HCT116 (cell line): ENCODE measurements at places on chromosomes 2 and 18.

GRCh38 chr18:75165926-75166325 is 43.0 kb downstream of the PTGR3 start:
- no peak overlapping the region for H3K27ac ChIP-seq
- no peak overlapping the region for H3K4me3 ChIP-seq
- peaks cover 10% of the 10 kb centered on the region; the same call in 1 of the 2 replicates for H3K4me1 ChIP-seq
- H3K27me3 ChIP-seq: no peaks in the 10 kb centered on the region
- no peak for DNase-seq

DNA sequence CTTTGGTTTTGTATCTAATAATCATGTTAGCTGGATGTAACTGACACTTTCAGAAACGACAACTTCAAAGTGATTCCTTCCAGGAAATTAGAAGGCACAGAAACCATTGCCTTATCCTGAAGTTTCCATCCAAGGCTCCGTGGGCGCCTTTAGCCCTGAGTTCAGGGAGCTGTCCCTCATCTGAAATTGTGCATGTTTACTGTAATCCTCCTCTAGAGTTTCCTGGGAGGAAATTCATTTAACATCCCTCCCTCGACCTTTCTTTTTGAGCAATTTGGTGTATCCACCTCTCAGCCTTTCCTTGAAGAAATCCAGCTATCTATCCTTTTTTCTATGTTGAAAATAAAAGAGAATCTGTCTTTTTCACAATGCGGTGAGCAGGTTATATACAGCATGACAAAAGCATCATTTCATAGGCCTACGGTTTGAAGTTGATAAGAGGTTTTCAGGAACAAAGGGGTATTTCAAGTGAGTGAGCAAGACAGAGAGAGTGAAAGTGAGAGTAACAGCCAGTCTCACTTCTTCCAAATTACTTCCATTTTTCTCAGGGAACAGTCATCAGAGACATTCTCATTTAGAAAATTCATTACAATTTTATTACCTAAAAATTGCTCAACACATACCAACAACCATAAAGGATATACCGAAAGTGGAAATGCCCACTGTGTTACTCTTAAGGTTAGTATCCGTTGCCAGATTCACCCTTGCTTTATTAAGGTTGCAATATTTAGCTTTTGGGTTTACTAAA is 167.3 kb downstream of the MREG start:
- H3K4me3 ChIP-seq: no peak overlapping the region
- no peak overlapping the region for H3K27ac ChIP-seq
- no peaks in the 10 kb centered on the region for H3K36me3 ChIP-seq
- no peaks in the 10 kb centered on the region for H3K27me3 ChIP-seq
- no peak for DNase-seq
- no peaks in the 10 kb centered on the region for H3K4me1 ChIP-seq

GRCh38 chr2:160289831-160290230 is 89.8 kb upstream of the ITGB6 start:
- H3K4me3 ChIP-seq: no peak overlapping the region
- no peaks in the 10 kb centered on the region for H3K27me3 ChIP-seq
- DNase-seq: no peak
- peaks cover 9% of the 10 kb centered on the region for H3K4me1 ChIP-seq
- H3K27ac ChIP-seq: no peak overlapping the region
- no peaks in the 10 kb centered on the region for H3K36me3 ChIP-seq

- H3K27me3 ChIP-seq: 0 out of 2 replicates have a peak, but pooled peaks cover 3% of the 10 kb centered on the region
- no peaks in the 10 kb centered on the region for H3K4me1 ChIP-seq
- no peak for DNase-seq
- no peak overlapping the region for H3K4me3 ChIP-seq
- H3K27ac ChIP-seq: no peak overlapping the region
These were observed 25.0 kb upstream of the RAPGEF4 start for GRCh38 chr2:172710584-172711047.

DNA sequence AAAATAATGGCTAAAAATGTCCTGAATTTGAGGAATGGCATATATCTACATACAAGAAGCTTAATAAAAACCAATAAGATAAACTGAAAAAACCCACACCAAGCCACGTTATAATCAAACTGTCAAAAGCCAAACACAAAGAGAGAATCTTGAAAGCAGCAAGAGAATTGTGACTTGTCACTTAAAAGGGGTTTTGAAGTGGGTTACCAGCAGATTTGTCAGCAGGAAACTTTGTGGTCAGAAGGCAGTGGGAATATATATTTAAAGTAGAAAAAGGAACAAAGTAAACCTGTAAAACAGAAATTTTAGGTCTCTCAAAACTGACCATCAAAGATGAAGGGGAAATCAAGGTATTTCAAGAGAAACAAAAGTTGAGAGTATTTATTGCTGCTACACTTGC is 171.9 kb upstream of the CNTNAP5 start:
- no peak overlapping the region for H3K4me3 ChIP-seq
- no peaks in the 10 kb centered on the region for H3K27me3 ChIP-seq
- no peaks in the 10 kb centered on the region for H3K36me3 ChIP-seq
- no peak overlapping the region for H3K27ac ChIP-seq

DNA sequence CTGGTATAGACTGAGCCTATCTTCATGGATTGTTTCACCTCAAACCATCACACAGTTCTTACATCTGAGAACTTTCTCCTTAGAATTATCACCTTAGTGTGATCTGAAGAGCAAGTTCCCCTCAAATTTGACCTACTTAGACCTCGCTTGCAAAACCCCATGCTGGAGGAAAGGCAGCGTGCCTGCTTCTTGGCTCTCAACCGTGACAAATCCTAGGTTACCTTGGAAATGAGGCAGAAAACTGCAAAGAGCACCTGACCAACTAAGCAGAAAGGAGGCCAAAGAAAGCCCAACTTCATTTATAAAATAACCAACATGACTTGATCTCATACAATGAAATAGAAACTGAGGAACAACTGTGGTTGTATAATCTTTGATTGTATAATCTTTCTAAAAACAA is 146.4 kb downstream of the RAB3GAP1 start:
- DNase-seq: no peak
- no peak overlapping the region for H3K4me3 ChIP-seq
- no peak overlapping the region for H3K27ac ChIP-seq

DNA sequence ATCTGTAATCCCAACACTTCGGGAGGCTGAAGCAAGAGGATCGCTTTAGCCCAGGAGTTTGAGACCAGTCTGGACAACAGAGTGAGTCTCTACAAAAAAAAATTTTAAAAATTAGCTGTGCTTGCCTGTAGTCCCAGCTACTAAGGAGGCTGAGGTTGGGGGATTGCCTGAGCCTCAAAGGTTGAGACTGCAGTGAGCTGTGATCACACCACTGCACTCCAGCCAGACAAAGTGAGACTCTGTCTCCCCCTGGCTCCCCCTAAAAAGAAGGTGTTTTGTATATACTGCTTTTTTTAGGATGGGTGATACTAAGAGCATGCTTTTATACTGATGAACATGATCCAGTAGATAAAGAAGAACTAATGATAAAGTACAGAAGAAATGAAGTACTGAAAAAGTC is 145.0 kb downstream of the BAZ2B start:
- no peak for DNase-seq
- no peaks in the 10 kb centered on the region for H3K27me3 ChIP-seq
- no peaks in the 10 kb centered on the region for H3K4me1 ChIP-seq
- H3K4me3 ChIP-seq: no peak overlapping the region
- no peaks in the 10 kb centered on the region for H3K36me3 ChIP-seq

GRCh38 chr2:39696838-39697237 is 31.1 kb downstream of the TMEM178A start:
- no peak overlapping the region for H3K27ac ChIP-seq
- no peaks in the 10 kb centered on the region for H3K27me3 ChIP-seq
- H3K36me3 ChIP-seq: no peaks in the 10 kb centered on the region
- DNase-seq: no peak
- no peak overlapping the region for H3K4me3 ChIP-seq
- H3K4me1 ChIP-seq: no peaks in the 10 kb centered on the region

DNA sequence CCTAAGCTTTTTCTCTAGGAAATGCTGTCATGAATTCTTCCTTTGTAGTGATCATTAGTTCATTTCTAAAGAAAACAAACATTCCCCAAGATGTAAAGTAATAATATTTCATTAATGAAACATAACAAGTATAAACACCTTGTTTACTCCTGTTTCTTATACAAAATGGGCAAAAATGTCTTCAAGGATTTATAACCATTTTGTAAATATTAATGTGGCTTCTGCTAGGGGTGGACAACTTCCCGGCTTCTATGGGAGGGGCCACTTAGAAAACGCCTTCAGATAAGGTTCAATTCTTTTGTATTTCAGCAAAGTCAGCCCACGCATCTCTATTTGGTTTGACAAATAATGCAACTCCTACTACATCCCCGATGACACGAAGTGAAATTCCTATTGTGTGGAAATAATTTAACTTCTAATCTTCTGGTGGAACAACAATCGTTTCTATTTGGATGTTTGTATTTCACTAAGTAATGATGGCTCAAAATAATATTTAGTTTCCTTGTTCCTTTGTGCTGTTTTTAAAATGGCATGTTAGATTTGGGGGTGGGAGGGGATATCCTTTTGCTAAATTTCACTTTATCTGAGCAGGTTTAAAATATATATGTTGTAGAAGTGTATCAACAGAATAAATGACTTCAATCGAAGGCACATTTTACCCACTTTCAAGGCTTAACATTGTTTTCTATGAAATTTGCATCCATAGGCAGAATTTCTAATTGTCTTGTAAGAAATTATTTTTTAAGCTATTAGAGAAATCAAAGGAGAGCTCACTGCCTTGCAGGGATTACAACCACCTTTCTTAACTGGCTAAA is 14.7 kb upstream of the HOXD1 start:
- DNase-seq: no peak
- H3K27ac ChIP-seq: no peak overlapping the region
- H3K4me1 ChIP-seq: no peaks in the 10 kb centered on the region
- H3K27me3 ChIP-seq: no peaks in the 10 kb centered on the region
- no peak overlapping the region for H3K4me3 ChIP-seq

DNA sequence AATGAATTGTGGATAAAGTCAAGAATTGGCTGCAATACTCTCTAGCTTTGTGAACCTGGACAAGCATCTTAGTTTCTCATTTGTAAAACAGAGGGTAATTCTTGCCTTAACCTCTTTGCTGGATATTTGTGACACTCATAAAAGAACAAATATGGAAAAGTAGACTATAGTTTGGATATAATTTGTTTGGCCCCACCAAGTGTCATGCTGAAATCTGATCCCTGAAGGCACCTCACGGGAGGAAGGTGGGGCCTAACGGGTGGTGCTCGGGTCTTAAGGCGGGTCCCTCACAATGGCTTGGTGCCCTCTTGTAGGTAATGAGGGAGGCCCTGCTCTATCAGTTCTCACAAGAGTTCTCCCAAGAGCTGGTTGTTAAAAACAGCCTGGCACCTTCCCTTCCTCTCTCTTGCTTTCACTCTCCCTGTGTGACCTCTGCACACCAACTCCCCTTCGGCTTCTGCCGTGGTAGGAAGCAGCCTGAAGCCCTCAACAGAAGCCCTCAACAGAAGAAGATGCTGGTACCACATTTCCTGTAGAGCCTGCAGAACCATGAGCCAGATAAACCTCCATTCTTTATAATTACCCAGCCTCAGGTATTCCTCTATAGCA is 37.4 kb downstream of the ARL4C start:
- no peaks in the 10 kb centered on the region for H3K36me3 ChIP-seq
- no peak for DNase-seq
- H3K27me3 ChIP-seq: no peaks in the 10 kb centered on the region
- no peak overlapping the region for H3K4me3 ChIP-seq
- no peak overlapping the region for H3K27ac ChIP-seq

- no peaks in the 10 kb centered on the region for H3K36me3 ChIP-seq
- H3K27ac ChIP-seq: no peak overlapping the region
- no peak overlapping the region for H3K4me3 ChIP-seq
- no peak for DNase-seq
These were observed 7.6 kb upstream of the KCTD1 start for GRCh38 chr18:26555804-26556553.

DNA sequence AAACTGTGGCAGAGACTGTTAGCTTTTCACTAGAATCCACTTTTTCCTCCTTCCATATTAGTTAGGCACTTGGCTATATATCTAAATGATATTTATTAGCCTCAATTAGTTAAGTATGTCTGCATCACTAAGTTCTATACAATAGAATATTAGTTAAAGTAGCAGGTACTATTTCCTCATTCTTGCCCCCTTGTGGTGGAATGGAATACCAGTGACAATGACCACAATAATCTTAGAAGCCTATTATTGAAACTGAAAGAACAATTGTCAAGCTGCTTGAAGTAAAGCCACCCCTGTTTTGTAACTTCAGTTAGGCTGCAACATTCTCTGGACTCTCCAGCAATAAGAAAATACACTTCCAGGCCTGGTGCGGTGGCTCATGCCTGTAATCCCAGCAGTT is 476.3 kb upstream of the VWC2L start:
- peaks cover 4% of the 10 kb centered on the region for H3K4me1 ChIP-seq
- H3K4me3 ChIP-seq: no peak overlapping the region
- no peak for DNase-seq
- H3K27ac ChIP-seq: no peak overlapping the region

DNA sequence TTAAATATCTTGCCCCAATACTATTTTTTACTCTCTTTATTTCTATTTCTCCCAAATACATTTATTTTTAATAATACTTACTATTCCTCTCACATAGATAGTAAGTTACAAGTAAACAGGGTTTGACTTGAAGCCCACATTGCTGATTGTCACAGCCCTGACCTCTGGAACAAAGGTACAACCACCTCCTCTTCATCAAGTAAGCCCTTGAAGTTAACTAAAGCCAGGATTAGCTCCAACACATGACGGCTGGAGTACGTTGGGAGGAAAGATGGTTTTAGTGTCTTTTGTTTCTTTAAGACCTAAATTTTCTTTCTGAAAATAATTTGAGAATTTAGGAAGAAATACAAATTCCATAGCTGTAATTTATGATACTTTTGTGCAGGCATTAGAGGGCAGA is 949 bp downstream of the MYOM1 start:
- H3K36me3 ChIP-seq: no peaks in the 10 kb centered on the region
- H3K4me1 ChIP-seq: no peaks in the 10 kb centered on the region
- H3K27me3 ChIP-seq: no peaks in the 10 kb centered on the region
- no peak overlapping the region for H3K4me3 ChIP-seq

GRCh38 chr2:100413571-100413970 is 3.9 kb downstream of the CHST10 start:
- H3K27ac ChIP-seq: no peak overlapping the region
- no peak for DNase-seq
- no peak overlapping the region for H3K4me3 ChIP-seq
- no peaks in the 10 kb centered on the region for H3K27me3 ChIP-seq
- no peaks in the 10 kb centered on the region for H3K4me1 ChIP-seq

DNA sequence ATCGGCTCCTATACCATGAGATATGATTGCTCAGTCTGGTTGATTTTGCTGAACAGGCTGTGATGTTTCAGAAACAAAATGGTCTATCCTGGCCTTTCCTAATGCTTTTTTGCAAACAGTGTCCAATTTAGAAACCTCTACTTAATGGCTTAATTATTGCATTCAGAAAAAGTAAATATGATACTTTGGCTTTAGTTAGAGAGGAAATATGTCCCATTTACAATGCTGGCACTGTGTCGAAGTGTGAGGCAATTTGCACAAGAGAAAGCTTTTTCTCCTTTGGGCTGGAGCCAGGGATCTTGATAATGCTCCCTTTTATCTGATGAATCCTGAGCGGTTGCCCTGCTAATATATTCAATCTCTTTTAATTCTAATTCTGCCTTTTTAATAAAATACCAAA is 418.9 kb downstream of the EPHA4 start:
- H3K4me1 ChIP-seq: no peaks in the 10 kb centered on the region
- peaks cover 18% of the 10 kb centered on the region; the same call in 1 of the 2 replicates for H3K27me3 ChIP-seq
- no peak overlapping the region for H3K4me3 ChIP-seq
- no peak for DNase-seq
